RPMI8226 (cell line): ENCODE measurements at places on chromosomes 11 and 22.

GRCh38 chr11:86523738-86524619 lies 148.4 kb downstream of the ME3 start:
- DNase-seq, result no peak

- DNase-seq, result peak; percentile 41
Measured at GRCh38 chr22:48489551-48490499, 1337.8 kb downstream of the BRD1 start.

- peak; percentile 9 for DNase-seq
Measured at GRCh38 chr11:102559839-102560238, 29.3 kb upstream of the MMP7 start.

DNA sequence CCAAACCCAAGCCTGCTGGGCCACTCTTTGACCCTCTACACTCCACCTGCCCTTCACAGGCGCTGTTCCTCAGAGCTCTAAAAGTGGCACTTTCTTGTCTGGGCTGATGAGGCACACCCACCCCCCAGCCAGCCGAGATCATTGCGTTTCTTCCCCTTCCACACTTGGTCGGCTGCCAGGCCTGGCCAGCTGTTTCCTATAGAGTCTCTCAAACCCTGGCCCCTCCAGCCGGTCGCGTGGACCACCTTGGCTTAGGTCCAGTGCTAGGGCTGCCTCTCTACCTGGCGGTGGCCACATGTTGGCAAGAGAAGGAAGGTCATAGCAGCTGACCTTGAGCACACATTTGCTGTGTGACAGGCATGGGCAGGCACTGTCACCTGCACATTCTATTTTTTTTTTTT lies 60.6 kb downstream of the PPP6R2 start:
- peak; percentile 77 for DNase-seq

- DNase-seq, result no peak
Measured at GRCh38 chr11:126136507-126136906, 73.8 kb upstream of the CDON start.

DNA sequence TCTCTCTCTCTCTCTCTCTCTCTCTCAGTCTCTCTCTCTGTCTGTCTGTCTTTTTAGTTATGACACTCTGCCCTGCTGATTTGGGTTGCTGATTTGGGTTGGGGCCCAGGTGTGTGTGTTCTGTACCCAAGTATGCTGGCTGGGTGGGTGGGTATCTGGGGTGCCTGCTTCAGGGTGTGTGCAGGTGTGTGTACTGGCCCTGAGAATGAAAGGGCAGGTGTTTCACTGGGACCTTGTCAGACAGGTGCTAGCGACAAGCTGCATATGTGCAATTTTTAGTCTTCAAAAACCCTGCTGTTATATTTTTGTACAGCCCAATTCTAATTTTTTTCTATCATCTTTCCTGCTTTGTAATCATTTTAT lies 943 bp downstream of the CSF2RB start:
- peak; percentile 86 for DNase-seq
